ENCODE measurements at places on chromosomes 12 and 14. TPM values are rescaled to one million over a fixed set of nuclear protein-coding genes. Genes with fewer than 3 reads are reported as not detected.

- DNase-seq, result no peak
- peaks cover 43% of the 10 kb centered on the region for H3K27me3 ChIP-seq
- no peak overlapping the region for H3K4me3 ChIP-seq
- H3K4me1 ChIP-seq, result peaks cover 3% of the 10 kb centered on the region
- H3K27ac ChIP-seq, result no peak overlapping the region
Observed at GRCh38 chr12:52347551-52348510, 19.4 kb downstream of the KRT85 start.

DNA sequence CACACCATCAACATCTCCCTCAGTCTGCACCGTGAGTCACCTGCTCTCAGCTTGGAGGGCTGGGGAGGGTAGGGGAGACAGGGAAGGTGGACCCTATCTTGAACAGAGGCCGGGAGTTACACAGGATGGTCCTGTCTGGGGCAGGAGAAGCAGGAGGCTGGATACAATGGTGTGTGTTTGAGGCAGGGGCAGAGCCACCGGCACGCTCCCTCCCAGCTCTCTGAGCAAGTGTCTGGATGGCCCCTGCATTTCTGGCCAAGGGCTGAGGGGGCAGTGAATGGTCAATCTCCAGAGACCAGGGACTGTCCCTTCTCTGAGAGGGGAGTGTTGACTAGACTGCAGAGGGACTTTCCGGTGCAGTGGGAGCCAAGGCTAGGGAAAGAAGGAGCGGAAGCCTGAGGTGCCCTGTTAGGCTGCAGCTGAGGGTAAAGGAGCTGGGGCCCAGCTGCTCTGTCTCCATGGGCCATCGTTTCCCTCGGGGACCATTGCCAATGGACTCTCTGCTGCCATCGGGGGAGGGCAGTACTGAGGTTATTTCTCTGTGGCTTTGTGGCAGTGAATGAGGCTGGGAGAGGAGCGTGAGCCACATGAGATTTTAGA, 1.9 kb downstream of the LRP1-AS start:
- H3K27ac ChIP-seq, result peak overlapping the region; percentile 71
- H3K4me3 ChIP-seq, result no peak overlapping the region
- H3K27me3 ChIP-seq, result no peaks in the 10 kb centered on the region
- H3K4me1 ChIP-seq, result peaks cover 69% of the 10 kb centered on the region

- H3K27me3 ChIP-seq, result no peaks in the 10 kb centered on the region
- no peak overlapping the region for H3K4me3 ChIP-seq
- H3K36me3 ChIP-seq, result peaks cover 31% of the 10 kb centered on the region
- no peak for DNase-seq
Observed at GRCh38 chr12:47698631-47699030, 7.2 kb downstream of the RPAP3 start.

GRCh38 chr14:35402323-35403113, 2.0 kb downstream of the NFKBIA start:
- H3K4me3 ChIP-seq, result peak overlapping the region; percentile 82
- peaks cover 38% of the 10 kb centered on the region for H3K36me3 ChIP-seq
- peak overlapping the region; percentile 87 for H3K27ac ChIP-seq
- no peaks in the 10 kb centered on the region for H3K27me3 ChIP-seq
- no peak for DNase-seq

GRCh38 chr12:61998791-61999190, 261.4 kb upstream of the USP15 start:
- no peak overlapping the region for H3K4me3 ChIP-seq
- H3K4me1 ChIP-seq, result no peaks in the 10 kb centered on the region
- no peaks in the 10 kb centered on the region for H3K36me3 ChIP-seq

GRCh38 chr12:81450920-81451739, 308.0 kb downstream of the PPFIA2 start:
- H3K27ac ChIP-seq, result no peak overlapping the region
- peaks cover 12% of the 10 kb centered on the region for H3K27me3 ChIP-seq
- no peaks in the 10 kb centered on the region for H3K4me1 ChIP-seq
- H3K4me3 ChIP-seq, result no peak overlapping the region

GRCh38 chr12:113120670-113121370, 14.7 kb downstream of the RASAL1 start:
- no peak overlapping the region for H3K4me3 ChIP-seq
- H3K27me3 ChIP-seq, result peaks cover 32% of the 10 kb centered on the region
- no peak overlapping the region for H3K27ac ChIP-seq
- DNase-seq, result no peak
- no peaks in the 10 kb centered on the region for H3K36me3 ChIP-seq
- H3K4me1 ChIP-seq, result no peaks in the 10 kb centered on the region

GRCh38 chr14:87644689-87645088, 348.3 kb downstream of the GALC start:
- no peak overlapping the region for H3K4me3 ChIP-seq
- DNase-seq, result no peak
- no peaks in the 10 kb centered on the region for H3K4me1 ChIP-seq
- no peaks in the 10 kb centered on the region for H3K27me3 ChIP-seq
- H3K27ac ChIP-seq, result no peak overlapping the region

DNA sequence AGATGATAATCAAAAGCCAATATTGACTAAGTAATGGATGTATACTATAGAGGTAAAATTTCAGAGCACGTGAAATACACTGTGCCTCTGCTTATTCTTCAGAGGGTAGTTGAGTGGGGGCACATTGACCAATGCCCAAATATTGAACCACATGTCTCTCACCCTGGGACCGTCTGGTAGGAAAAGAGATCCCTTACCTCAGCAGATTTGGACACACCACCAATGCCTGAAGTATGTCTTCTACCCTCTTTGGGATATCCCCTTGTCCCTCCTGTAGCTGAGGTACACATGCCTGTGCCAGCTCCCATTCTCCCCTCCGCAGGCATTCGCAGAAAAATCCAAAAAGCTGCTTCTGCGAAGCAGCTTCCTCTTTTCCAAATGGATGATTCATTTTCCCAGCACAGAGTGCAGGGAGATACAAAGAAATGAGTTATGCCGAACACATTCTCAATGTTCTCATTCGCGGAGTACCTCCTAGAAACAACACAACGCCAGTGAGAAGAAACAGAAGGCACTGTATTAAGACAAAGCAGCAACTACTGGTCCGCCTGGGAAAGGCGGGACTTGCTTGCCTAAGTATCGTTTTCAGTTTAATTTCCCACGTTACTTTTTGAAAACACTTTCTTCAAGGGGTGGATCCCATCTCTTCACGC, 691 bp downstream of the ZFYVE26 start:
- no peak for DNase-seq
- H3K36me3 ChIP-seq, result peaks cover 17% of the 10 kb centered on the region
- H3K4me1 ChIP-seq, result peaks cover 35% of the 10 kb centered on the region
- peak overlapping the region; percentile 94 for H3K27ac ChIP-seq
- no peaks in the 10 kb centered on the region for H3K27me3 ChIP-seq

Gene CMAS
- 21.8 TPM for total RNA-seq

Gene PTPN21
- 30.0 TPM for total RNA-seq

Gene HCAR3
- total RNA-seq, result not detected

Gene NPFF
- not detected for total RNA-seq

Measured in osteocyte (in vitro differentiated cells).